Activated CD4-positive, alpha-beta T cell treated with anti-CD3 and anti-CD28 coated beads, Interleukin-10, Interleukin-2, amounts not matched to agents 100 ng/mL and 50 ng/mL, durations not matched to agents 16 hours and 8 hours (primary cell): ENCODE measurements at places on chromosomes 5 and 9.

- DNase-seq: peak; percentile 46
These were observed 62.9 kb upstream of the PPARGC1B start for GRCh38 chr5:149667084-149667828.

DNA sequence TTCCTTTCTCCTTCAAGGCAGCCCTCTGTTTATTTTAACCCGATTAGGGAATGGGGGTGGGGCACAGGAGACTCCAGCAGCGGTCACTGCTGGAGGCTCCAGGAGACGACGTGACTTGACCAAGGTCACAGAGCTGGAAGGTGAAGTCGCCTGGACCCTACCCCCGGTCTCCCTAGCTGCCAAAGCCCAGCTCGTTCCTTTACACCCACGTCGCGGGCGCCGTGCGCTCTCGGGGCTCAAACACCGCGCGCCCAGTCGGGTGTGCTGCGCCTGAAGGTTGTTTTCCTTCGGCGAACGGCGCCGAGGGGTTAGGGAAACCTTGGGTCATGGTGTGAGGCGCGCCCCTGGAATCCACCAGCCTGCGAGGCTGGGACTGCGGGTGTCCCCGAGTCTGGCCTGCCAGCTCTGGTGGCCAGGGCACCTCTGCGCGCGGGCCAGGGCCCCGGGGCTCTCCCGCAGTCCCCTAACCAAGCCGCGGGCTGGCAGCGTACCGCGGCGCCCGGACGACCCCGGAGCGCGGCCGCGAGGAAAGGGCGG, 747 bp upstream of the UNC5A start:
- no peak for DNase-seq

DNA sequence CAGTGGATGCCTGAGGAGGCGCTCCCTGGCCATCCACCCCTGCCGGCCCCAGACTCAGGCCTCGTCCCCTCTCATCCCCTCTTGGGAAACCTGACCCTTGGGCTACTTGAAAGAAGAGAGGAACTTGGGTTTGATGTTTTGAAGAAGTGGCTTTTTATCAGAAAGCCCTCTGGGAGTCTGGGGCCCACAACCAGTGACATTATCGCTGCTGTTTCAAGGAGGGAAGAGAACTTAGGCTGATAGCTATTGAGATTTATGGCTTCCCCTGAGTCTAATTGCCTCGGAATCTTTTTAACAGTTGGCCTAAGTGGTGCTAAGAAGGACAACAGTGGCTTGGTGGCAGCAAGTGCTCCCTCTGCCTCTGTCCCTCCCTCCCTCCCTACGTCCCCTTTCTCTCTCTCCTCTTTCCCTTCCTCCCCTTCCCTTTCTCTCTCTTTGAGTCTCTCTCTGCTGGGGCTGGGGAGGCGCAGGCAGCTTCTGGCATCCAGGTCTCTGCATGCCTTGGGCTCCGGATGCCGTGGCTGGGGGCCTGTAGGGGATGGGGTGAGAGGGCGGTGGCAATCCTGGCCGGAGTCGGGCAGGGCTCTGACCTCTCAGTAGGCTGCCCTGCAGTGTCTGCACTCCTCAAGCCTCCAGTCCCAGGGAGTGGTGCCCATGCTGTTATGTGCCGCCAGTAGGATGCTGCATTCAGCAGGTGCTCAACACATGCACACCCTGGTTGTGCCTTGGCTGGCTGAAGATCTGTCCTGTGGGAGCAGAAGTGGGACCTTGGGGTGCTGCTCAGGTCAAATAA, 49.6 kb upstream of the RXRA start:
- DNase-seq: no peak

GRCh38 chr5:56175488-56175887, 57.6 kb downstream of the ANKRD55 start:
- no peak for DNase-seq

- no peak for DNase-seq
These were observed 8.6 kb downstream of the PCA3 start for GRCh38 chr9:76772686-76773445.

GRCh38 chr5:14695152-14695551, 30.6 kb downstream of the OTULIN start:
- DNase-seq: no peak

DNA sequence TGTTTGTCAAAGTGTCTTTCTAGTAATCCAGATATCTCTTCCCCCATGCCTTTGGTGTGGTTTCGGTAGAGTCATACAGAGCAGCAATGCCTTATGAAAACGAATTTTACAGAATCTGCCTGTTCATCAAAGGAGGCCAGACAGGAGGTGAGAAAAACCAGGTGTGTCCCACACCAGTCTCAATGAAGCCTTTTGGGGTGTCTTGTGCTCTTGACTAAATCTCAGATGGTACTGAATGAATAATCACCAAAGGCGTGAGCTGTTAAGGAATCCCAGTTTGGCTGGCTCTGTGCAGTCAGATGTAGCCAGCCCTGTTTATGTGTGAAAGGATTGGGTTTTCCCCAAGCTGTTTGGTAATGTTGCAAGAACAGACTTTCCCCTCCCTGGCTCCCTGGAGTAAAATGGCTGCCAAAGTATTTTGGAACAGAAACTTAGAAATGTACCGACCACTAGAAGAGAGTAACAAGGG, 70.8 kb upstream of the CDKN2B start:
- DNase-seq: peak; percentile 94

DNA sequence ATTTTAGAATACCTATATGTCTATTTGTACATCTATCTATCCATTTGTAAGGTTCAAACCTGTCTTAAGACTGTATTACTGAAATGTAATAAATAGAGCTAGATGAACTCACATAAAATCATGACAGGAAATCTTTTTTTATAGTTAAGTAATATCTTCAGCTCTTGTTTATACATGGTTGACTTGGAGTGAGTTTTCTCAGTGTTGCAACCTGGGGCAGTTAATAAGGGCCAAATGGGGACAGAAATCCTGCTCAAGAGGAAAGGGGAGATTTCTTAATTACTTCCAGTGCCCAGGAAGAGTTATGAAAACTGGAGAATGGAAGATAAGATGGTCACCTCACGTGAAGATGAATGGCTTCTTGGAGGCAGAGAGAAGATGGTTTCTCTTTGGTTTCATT, 265.1 kb upstream of the FBXL7 start:
- DNase-seq: no peak

DNA sequence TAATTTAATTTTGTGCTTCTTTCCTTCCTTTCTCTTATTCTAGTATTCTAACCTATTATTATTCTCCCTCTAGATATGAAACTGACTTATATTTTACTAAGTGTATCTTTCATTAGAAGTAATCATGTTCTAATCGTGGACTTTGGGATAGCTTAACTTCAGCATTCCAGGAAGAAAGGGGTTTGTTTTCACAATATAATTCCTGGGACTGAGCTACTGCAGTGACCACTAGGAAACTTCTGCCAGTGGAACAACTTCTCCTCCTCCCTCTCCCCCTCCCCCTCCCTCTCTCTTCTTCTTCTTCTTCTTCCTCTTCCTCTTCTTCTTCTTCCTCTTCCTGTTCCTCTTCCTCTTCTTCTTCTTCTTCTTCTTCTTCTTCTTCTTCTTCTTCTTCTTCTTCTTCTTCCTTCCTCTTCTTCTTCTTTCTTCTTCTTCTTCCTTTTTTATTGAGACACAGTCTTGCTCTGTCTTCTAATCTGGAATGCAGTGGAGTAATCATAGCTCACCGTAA, 127.9 kb downstream of the NNT start:
- no peak for DNase-seq

DNA sequence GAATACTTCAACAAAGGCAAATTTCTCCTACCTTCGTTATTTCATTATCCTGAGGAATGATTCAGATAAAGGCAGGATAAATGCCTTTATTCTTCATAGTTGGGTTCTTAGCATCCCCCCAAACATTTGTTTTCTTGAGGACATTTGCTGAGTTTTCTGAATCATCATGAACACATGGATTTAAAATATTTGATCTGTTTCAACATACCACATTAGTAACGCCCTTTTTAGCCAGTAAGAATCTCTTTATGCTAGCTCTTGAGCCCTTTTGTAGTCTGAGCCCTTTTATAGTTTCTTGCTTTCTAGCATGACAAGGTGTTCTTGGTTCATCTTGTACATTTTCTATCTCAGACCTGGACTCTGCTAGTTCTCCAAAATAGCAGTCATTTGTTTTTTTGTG, 27.9 kb downstream of the SKIC3 start:
- no peak for DNase-seq

DNA sequence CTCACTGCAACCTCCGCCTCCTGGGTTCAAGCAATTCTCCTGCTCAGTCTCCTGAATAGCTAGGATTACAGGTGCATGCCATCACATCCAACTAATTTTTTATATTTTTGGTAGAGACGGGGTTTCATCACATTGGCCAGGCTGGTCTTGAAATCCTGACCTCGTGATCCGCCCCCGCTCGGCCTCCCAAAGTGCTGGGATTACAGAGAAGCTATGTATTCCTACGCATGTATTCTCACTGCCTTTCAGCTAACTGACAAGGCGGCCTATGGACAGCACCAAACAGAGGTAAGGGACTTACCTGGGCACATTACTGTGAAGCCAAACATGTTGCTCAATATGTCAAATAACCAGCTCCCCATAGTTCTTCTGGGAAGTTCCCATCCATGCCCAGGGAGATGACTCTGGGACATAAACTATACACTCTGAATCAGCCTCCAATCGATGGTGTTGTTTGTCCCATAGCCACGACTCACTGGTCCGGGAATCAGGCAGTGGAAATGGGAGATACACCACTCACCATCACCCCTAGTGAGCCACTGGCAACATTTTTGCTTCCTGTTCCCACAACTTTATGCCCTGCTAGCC, 114.6 kb downstream of the SYK start:
- no peak for DNase-seq

- no peak for DNase-seq
These were observed 32.4 kb downstream of the GNAQ start for GRCh38 chr9:77999231-77999631.

GRCh38 chr5:61701877-61702602, 370.0 kb downstream of the ZSWIM6 start:
- DNase-seq: no peak

DNA sequence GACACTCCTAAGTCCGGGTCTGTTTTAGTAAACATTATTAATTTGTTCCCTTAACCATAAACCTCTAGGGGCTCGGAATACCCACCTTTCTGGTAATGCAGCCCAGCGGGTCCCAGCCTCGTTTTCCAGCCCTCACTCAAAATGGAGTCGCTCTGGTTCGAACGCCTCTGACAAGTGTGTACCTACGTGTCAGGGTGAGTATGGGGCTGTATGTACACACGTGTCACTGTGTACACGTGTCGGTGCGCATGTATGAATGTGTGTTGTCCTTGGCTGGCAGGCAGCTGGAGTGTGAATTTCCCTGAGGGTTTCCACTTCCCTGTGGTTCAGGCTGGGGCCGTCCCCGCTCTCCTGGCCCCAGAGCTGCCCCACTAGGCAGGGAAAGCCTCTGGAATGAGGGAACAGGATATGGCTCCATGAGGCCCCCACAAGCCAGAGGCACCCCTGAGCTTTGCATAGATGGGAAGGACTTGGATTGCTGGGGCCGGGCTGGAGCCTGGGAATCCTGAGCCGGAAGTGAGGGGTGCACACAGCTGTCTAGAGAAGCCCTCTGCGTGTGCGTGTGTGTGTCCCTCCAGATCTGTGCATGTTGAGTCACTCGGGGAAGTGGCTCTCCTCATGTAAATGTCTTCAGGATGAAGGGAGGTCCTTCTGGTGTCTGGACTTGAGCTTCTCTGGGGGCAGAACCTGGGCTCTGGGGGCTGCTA, 160.8 kb upstream of the IER5L start:
- no peak for DNase-seq

- no peak for DNase-seq
These were observed 485.3 kb downstream of the CDH9 start for GRCh38 chr5:26553079-26553478.

- DNase-seq: no peak
These were observed 8.4 kb upstream of the ACOT12 start for GRCh38 chr5:81402192-81402930.

GRCh38 chr5:176564002-176564401, 14.9 kb downstream of the CDHR2 start:
- no peak for DNase-seq

DNA sequence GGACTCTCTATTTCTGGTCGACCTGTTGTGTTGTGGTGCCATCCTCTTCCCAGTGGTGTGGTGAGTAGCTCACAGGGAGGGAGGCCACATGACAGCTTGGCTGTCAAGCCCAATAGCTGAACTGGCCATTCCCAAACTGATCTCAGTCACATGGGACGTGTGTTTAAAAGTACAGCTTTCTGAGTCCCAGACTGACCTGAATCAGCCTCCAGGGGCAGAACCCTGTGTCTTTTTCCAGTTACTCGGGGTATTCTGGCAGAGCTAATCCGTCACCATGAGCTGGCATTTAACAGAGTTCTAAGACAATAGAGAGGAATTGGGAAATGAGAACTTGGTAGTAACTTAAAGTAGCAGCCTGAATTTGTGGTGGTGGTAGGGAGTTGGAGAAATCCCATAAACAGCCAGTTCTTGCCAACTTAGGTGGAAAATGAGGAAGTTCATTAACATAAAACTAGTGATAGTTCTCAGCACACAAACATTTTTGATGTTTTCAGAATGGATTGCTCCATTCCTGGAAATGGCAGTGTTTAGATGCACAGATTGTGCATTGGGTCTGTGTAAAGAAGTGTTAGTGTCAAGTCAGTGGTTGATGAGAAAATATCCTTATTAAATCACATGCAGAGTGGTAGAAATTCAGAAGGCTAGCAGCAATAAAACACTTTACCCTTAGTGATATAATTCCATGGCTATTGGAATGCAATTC, 50.9 kb downstream of the GPR107 start:
- DNase-seq: no peak

GRCh38 chr5:113319256-113320053, 115.3 kb downstream of the TSSK1B start:
- no peak for DNase-seq

- no peak for DNase-seq
These were observed 1.6 kb upstream of the ZFP62 start for GRCh38 chr5:180862645-180863044.

- no peak for DNase-seq
These were observed 28.8 kb downstream of the SLIT3 start for GRCh38 chr5:169272111-169272510.

GRCh38 chr5:95590880-95591279, 29.0 kb upstream of the GPR150 start:
- DNase-seq: peak; percentile 49

- no peak for DNase-seq
These were observed 326.6 kb upstream of the NREP start for GRCh38 chr5:112083623-112084022.

- DNase-seq: no peak
These were observed 351.5 kb upstream of the KLF4 start for GRCh38 chr9:107841076-107841475.

GRCh38 chr9:83242066-83242465, 179.1 kb upstream of the RASEF start:
- no peak for DNase-seq
